Amniotic epithelial cell (primary cell): ENCODE measurements at places on chromosomes 13 and 19.

- DNase-seq, result no peak
Measured at GRCh38 chr13:93872376-93872775, 607.1 kb downstream of the DCT start.

DNA sequence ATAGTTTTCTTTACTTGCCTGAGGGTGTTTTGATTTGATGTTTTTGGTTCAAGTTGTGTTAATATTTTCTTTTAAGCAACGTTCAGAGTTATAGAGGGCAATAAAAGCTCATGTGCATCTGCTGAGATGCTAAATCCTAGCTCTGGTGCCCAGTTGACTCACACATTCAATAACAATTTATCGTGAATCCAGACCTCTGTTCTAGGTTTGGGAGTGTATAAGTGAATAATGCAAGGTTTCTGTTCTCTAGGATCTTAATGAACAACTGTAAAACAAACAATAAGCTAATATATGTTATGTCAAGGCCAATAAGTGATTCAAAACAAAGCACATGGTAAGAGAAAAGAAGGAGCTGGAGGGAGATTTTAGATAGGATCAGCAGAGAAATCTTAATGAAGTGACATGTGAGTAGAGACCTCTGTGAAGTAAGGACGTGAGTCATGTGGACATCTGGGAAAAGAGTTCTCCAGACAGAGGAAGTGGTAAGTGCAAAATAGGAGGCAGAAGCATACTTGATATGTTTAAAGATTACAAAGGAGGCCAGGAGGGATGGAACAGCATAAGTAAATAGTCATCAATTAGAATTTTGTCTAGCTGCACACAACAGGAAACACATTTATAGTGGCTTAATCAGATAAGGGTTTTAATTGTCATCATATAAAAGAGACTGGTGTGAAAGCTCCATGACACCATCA is 278.5 kb upstream of the HTR2A start:
- peak; percentile 88 for DNase-seq

GRCh38 chr13:78326633-78327032 is 276.7 kb downstream of the POU4F1 start:
- no peak for DNase-seq

- DNase-seq, result no peak
Measured at GRCh38 chr13:67138970-67139369, 91.2 kb downstream of the PCDH9 start.

DNA sequence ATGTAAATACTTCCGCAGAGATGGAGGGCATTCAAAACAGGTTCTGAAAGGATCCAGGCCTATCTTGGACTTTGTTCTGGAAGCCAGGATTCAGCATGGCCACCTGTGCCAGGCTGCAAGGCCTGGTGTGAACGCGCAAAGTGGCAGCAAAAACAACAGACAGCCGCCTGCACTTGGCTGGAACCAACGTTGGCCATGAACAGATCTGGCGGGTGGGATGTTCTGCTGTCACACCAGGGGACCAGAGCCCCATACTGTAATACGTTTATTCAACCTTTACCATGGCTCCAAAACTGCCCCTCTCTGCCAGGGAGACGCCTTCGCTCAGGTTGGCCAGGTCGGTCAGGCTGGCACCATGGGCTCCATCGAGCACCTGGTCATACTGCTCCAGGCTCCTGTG is 69.7 kb downstream of the EPS15L1 start:
- DNase-seq, result no peak

GRCh38 chr13:92781965-92782690 is 444.5 kb upstream of the GPC6 start:
- DNase-seq, result peak; percentile 46
